Foreskin melanocyte (primary cell): ENCODE measurements at places on chromosomes 5 and 9.

DNA sequence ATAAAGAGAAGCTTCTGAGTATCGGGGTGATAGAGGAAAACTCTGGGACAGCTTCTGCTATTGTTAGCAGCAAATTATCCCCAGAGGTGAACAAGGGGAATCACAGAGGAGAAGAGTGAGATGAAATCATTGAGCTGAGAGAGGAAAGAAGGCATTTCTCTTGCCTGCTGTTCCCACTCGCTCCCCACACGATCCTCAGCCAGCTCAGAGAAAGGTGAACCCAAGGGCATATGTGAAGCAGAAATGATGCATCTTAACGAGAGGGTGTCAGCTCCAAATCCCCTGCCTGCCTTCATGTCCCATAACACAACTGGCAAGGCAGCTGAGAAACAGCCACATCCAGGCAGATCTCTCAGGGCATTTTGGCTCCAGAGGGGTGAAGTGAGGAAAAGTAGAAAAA lies 111.6 kb downstream of the BRINP1 start:
- no peak for DNase-seq

DNA sequence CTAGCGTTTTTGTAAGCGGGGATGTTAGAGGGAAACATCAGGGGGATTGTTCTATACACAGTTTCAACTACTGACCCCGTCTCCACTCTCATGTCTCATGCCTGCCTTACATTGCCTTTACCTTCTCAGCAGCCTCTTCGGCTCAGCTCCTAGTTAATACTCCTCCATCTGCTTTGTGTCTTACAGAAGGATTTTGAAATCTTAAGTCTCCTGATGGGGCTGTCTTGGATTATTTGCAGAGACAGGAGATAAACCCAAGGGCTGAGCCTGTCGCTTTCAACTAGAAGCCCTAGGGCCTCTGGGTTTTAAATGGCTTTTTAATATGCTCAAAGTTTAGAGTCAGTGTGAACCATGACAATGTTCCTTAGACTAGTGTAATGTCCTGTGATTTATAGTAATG lies 161.5 kb downstream of the CARTPT start:
- no peak for DNase-seq

- DNase-seq, result no peak
These were observed 48.8 kb downstream of the RASGEF1C start for GRCh38 chr5:180160215-180160614.

- no peak for DNase-seq
These were observed 103.9 kb downstream of the LHFPL2 start for GRCh38 chr5:78544561-78545201.

DNA sequence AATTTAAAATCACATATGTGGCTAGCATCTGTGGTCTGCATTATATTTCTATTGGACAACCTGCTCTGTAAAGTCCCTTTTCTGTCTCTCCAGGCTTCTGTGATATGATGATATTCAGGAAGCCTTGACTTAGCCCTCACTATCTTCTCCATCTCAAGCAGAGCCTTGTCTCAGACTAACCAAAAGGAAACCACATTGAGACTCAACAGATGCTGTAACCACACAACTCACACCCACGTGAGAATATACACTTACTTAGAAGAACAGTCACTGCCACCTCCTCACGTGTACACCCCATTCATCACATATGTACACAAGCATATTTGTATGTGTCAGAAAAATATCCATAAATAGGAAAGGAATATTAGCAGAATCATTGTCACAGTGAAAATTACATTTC lies 33.6 kb downstream of the HTR4 start:
- no peak for DNase-seq

DNA sequence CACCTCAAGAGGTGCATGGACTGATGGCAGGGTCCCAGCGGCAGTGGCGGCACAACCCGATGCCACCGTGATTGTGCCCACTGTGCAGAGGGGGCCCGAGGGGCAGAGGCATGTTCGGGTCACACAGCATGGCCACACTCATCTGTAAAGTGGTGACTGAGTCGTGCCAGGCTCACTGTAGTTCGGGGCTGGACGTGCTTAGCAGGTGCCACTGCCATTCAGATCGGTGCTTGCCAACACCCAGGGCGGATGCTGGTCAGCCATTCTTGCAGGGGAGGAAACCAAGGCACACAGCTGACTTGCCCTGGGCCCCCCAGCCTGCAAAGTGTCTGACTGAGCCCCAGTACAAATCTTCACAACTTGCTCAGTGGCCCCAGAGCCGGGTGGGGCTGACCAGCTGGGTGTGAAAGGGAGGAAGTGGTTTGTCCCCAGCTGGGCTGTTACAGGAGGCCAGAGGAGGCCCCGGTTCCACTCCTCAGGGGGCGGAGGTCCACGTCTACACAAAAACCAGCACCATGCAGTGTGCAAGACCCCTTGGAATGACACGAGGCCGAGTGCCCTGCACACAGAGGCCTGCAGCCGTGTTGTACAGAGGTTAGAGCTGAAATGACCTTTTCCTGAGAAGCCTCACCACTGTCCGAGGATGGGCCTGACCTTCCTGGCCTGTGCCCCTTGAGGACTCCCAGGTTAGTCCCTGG lies 17.9 kb downstream of the FGD3 start:
- no peak for DNase-seq

DNA sequence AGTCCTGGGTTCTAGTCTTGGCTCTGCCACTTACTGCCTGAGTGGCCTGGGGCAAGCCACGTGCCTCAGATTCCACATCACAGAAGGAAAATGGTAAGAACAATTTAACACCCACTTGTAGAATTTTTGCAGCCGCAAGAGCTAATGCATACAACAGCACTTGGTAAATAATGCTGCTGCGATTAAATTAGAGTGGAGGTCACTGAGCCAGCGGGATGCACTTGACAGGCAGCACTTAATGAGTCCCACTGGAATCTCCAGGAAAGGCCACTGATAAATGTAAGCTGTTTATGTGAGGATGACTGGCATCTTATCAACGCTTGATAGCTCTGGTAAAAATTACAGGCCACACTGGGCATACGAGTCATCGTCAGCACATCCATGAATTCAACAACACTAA lies 59.4 kb upstream of the UBTD2 start:
- no peak for DNase-seq

DNA sequence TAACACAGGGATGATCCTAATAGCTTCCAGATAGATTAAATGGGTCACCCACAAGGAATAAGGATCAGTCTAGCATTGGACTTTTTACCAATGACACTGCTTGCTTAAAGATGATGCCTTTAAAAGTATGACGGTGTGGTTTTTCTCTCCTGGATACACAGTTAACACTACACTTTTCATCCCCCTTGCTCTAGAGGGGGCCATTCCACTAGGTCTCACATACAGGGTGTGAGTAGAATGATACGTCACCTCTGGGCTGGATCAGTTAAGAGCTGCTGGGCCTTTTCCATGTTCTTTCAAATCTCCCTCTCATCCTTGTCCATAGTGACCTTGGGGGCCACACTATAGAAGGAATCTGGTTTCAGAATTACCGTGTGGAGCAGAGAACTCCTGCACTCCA lies 140.6 kb downstream of the FSTL4 start:
- DNase-seq, result no peak

DNA sequence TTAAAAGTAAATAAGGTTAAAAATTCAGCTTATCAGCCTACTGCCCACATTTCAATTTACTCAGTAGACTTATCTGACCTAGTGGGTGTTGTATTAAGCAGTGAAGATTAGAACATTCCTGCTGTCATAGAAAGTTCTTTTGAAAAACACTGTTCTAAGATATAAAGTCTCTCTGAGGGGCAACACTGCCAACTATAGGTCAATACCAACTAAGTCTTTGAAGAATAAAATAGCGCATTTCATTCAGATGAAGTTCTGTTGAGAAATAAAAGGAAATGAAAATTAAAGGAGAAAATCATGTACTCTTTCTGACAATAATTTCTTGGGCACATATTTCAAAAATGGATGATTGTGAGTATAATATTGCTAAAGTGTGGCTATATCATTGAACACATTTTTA lies 86.8 kb downstream of the PTPRD start:
- no peak for DNase-seq

DNA sequence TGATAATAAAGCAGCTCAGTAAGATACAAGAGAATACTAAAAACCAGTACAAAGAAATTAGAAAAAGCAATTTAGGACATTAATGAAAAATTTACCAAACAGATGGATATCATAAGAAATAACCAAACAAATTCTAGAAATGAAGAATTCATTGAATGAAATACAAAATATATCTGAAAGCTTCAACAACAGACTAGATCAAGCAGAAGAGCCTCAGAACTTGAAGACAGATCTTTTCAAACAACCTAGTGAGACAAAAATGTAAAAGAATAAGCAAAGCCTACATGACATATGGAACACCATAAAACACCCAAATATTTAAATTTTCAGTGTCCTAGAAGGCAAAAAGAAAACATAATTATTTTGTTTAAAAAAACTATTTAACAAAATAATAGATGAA lies 66.9 kb downstream of the SKIC3 start:
- no peak for DNase-seq

- DNase-seq, result no peak
These were observed 3.2 kb downstream of the OTP start for GRCh38 chr5:77635067-77635916.

GRCh38 chr9:133306242-133307204 lies 29.5 kb downstream of the SURF6 start:
- DNase-seq, result peak; percentile 4

- DNase-seq, result no peak
These were observed 194.8 kb downstream of the SPOCK1 start for GRCh38 chr5:137304226-137304874.

DNA sequence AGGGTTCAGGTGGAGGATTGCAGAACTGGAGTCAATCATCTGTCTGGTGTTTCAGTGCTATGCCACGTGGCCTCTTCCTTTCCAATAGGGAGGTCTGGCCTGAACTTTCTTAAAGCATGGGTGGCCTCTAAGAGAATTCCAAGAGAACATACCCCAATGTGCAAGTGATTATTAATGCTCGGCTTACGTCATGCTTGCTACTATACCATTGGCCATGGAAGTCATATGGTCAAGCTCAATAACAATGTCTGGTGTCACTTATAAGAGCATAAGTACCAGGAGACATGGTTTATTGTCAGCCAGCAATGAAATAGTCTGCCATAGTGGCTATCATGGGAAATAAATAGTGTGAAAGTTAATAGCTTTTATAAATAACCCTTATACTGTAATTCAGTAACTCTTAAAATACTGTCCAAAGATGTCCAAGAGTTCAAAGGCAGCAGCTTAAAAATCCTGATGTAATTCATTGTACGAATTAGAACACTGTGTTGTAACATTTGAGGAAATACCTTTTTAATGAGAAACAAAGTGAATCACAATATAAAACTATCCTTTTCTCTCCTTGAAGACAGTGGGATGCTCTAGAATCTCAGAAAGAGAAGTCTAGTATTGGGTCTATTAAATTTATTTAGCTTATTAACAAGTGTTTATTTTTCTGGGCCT lies 355.4 kb upstream of the PRR16 start:
- DNase-seq, result no peak

DNA sequence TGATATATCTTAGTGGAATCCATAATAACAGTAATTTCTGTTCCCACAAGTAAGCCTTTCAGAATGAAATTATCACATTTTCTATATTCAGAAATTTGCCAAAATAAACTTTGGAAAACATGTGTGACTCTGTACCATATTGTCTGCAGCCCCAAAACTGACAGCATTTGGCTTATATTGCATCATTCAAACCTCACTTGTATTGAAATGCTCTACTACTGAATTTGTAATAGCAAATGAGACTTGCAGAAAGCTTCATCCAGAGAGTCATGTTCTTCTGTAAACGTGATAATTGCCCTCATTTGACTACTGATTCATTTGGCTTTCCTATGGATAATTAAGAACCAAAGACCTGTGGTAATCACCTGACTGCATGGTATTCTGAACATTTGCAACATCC lies 1249.5 kb upstream of the CDH18 start:
- DNase-seq, result peak; percentile 3

DNA sequence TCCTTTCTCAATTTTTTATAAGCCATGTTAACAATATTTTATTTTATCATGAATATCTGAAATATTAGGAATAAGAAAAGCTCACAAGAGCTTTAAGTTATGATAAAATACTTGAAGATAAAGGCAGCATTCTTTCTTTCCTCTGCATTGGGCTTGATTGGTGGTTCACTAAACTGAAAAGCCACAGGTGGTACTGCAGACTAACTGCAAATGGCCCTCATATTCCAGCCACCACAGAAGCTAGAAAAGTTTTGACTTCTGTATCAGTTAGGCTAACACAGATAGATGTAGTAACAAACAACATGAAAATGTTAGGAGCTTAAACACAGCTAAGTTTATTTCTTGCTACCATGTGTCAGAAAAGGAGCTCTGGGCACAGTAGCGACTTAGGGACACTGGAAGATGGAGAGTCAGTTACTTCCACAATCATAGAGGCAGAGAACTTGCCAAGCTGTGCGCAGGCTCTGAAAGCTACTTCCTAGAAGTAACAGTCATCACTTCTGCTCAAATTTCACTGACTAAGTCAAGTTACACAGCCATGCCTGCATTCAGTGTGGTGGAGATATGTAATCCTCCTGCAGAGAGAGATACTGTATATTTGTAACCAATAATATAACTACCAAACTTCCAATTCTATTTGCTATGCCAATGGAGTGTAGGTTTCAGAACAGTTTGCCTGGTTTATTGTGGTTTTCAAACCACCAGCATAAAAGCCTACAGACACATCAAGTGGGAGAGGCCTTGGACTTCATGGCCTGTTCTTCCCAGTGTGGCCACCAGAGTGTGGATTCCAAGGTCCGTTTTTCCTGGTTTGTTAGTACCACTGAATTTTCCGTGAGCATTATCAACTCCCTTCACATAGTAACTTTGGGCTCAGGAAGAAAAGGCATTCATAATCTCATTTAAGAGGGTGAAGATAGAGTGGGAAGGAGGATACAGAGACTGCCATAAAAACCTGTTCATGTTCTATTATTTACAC lies 268.3 kb downstream of the PJA2 start:
- no peak for DNase-seq

- peak; percentile 4 for DNase-seq
These were observed 65.0 kb upstream of the DAP start for GRCh38 chr5:10825897-10826644.

DNA sequence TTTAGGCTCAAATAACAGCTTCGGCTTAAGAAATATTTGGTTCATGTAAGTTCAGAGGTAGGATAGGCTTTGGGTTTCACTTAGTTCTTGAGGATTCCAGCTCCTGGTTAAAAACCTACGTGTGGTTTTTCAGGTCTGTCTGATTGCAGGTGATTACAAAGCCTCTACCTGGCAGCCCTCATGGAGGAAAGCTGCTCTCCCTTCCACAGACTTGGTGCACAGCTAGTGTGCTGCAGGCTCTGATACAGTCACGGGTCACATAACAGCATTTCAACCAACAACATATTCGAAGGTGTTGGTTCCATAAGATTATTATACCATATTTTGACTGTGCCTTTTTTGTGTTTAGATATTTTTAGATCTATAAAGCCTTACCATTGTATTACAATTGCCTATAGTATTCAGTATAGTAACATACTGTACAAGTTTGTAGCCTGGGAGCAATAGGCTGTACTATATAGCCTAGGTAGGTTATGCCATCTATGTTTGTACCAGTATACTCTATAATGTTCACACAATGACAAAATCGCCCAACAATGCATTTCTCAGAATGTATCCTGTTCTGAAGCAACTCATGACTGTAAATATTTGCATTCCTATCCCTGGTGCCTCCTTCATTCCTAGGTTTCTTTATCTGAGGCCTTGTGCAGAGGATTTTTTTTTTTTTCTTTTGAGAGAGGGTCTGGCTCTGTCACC lies 8.0 kb upstream of the DCP2 start:
- DNase-seq, result no peak

GRCh38 chr5:169647566-169647965 lies 10.5 kb downstream of the DOCK2 start:
- DNase-seq, result no peak
